SIG-M5 (cell line): ENCODE measurements at places on chromosomes 12 and 14.

DNA sequence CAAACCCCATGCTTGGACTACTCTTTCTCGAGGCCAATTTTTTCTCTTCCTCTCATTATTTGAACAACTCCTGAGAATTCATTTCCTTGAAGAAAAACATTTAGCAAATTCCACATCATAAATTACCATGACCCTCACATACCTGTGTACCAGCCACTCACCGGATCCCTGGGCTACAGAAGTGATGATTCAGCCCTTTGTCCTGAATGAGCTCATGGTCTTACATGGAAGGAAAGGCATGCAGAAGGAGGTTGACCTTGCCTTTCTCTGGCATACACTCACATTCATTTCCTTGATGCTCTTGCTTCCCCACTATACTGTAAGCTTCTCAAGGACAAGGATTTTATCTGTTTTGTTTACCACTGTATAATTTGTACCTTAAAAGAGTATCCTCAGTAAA, 191.5 kb downstream of the SLC5A8 start:
- no peak for DNase-seq

- peak; percentile 82 for DNase-seq
Measured at GRCh38 chr12:21456291-21456780, 18.9 kb downstream of the PYROXD1 start.

DNA sequence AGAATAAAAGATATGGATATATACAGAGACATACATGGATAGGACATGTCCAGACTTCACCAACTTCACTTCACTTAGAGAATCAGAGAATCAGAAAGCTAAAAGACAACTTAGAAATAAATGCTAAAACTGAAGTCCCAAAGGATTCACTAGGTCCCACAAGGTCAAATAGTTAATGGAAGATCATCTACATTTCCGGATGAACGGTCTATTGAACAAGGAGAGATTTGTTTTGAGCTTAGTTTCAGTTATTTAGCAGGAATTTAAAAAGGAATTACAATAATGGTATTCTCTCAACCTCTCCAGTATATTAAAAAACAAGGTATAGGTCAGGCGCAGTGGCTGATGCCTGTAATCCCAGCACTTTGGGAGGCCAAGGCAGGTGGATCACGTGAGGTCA, 187.0 kb downstream of the MED13L start:
- DNase-seq, result no peak

DNA sequence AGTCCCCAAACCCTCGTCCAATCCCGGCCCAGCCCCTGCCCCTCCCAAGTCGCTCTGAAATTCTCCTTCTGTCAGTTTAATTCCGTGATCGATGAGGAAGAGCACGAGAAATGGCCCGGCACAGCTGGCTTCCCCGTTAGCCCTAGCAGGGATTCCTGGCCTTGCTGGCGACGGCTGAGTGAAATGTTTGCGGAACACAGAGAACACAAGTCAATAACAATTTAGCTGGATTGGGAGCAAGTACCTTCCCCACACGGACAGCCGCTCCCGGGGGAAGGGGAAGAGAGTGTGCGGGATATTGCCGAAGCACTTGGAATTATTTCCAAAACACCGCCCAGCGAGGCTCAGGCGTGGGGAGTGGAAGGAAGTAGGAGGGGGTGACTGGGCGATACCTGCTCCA, 134.6 kb downstream of the RBM19 start:
- no peak for DNase-seq

- DNase-seq, result no peak
Measured at GRCh38 chr12:113049976-113050742, 6.4 kb upstream of the DTX1 start.

GRCh38 chr14:103867523-103867953, 20.2 kb upstream of the PPP1R13B start:
- DNase-seq, result no peak

DNA sequence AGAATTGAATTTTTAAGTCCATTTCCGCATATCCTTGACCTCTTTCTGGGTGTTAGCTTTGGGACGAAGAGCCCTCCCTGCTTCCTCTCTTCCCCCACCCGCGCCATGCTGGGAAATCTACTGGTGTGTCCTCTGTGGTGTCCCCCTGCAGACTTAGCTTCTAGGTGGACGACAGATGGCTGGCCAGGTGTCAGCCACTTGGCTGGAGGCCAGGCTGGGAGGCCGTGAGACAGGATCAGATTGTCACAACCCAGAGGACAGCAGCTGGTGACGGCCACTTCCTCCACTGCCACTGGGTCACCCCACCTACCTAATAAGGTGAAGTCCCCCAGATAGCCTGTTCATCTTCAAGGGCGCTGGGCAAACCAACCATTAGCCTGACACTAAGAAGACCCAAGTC, 13.3 kb upstream of the DTX1 start:
- DNase-seq, result no peak

- no peak for DNase-seq
Measured at GRCh38 chr14:89259951-89260609, 157.0 kb downstream of the FOXN3 start.

DNA sequence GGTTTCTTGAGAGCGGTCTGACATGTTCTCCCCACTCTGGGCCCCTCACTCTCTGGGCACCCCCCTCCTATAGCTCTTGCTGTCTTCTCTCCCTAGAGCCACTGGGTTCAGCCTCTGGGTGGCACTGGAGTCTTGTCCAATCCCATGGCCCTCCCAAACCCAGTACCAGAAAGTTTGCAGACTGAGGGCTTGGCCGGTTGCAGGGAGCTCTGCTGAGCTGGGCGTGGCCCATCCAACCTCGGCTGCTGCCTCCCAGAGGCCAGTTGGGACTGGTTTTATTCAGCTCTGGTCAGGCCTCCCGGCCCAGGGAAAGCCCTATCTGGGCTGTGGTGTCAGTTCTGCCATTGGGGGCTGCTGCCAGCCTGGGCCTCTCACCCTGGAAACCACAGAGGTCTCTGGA, 37.9 kb downstream of the ISCA2 start:
- DNase-seq, result no peak

DNA sequence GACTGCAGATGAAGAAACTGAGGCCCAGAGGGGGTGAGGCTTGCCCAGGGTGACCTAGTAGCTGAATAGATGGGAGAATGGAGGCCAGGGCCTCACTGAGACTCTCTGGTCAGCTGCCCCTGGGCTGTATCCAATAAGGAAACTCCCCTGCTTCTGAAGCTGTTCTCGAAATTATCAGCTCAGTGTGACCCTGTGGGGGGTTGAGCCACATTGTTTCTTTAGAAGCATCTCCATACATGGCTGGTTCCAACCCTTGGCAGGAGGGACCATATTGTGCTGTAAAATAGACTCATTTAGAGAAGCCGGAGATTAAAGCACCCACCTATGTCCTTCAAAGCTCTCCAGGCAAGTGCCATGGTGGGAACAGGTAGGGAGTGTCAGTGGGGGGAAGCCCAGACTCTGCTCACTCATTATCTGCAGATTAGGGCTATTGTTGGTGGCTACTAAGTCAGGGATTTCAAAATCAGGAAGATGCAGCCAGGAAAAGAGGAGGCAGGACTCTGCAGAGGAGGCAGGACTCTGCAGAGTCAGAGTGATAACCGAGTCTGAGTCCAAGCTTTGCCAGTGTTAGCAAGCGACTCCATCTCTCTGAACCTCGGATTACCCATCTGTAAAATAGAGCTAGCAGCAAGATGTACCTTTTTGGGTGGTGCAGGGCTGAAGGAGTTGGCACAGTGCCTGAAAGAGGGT, 3.5 kb downstream of the SERPINA5 start:
- no peak for DNase-seq

DNA sequence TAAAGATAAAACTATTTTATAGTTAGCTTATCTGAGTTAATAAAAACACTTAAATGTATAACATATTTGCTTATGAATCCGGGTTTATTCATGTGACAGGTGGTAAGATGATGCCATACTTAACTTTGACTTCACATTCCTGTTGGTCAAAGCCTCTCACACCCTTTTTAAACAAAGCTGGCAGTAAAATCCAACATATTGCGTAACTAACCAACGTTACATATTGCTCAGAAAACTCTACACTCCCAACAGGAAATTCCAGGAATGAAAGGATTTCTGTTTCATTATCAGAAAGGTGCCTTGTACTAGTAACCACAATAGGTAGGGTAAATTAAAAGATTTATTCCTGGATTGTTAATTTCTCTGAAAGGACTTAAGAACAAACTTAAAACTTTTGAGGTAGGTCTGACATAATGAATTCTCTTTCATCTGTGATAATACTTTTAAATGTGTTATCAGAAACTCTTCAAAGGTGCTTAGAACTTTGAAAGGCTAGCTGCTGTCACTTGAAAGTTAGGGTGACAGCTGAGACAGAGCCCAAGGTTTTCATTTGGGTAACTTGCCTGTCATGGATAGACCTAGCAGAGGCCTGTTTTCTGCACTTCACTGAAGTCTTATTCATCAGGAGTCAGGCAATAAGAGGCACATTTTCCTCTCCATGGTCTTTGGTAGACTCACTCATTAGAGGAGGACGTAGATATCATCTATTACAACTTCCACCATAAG, 23.8 kb upstream of the CATSPERB start:
- no peak for DNase-seq

- no peak for DNase-seq
Measured at GRCh38 chr14:99124482-99125105, 147.4 kb downstream of the BCL11B start.

- DNase-seq, result no peak
Measured at GRCh38 chr14:101179691-101180211, 276.2 kb upstream of the RTL1 start.

DNA sequence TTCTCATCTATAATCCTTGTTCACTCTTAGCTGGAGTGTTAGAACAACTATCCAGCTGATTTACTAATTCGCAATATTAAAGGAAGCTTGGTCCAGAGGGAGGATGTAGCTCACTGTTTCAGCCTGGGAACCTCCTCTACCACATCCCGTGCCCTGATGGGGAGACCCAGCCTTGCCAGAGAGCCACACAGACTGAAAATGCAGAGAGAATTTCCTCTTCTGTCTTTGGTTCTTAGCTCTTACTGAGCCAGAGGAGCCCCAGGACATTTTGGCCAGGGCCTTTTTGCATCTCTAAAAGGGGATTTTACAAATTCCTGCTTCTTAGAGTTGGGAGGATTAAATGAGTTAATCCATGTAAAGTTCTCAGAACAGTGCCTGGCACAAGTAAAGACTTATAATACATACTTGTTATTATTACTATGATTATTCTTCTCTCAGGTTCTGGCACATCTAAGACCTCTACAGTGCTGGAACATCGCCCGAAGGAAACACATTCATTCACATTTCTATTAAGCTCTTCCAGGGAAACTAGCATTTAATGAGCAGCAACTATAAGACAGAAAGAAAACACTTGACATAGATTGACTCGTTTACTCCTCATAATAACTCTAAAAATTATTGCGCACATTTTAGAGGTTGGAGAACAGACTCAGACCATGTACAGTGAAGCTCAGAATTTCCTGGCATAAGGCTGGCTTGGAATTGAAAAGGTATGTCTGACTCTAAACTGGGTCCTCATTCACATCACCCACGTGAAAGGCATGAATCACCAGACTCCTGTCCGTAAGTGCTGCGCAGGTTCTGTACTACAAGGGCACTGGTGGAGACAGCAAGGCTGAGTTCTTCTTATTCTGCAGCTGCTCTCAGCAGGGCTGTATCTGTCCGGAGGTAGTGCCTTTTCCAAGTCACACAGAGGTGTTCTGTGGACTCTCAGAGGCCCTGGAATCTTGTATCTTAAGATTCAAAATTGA, 27.8 kb upstream of the AEBP2 start:
- no peak for DNase-seq
